Activated CD4-positive, alpha-beta memory T cell treated with anti-CD3 and anti-CD28 coated beads for 36 hours (primary cell): ENCODE measurements at places on chromosomes 3 and 15. TPM values are rescaled to one million over a fixed set of nuclear protein-coding genes. Genes with fewer than 3 reads are reported as not detected.

DNA sequence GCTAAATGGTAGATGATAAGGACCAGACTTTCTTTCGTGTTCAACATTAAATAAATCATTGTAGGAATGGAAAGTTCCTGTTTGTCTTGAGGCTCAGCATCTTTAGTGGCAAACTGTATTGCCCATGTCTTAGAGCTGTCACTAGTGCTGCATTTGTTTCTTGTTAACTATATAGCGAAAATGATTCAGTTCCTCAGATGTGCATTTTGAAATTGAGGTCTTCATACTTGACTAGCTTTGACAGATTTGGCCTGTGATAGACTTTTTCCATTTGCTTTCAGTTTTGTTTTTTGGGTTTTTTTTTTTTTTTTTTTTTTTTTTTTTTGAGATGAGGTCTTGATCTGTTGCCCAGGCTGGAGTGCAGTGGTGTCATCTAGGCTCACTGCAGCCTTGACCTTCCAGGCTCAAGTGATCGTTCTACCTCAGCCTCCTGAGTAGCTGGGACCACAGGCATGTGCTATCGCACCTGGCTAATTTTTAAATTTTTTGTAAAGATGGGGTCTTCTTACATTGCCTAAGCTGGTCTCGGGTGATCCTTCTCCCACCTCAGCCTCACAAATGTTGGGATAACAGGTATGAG is 9.5 kb upstream of the RPLP1 start:
- H3K36me3 ChIP-seq, result peaks cover 54% of the 10 kb centered on the region
- peaks cover 17% of the 10 kb centered on the region for H3K4me1 ChIP-seq
- peak overlapping the region; percentile 73 for H3K27ac ChIP-seq
- H3K27me3 ChIP-seq, result no peaks in the 10 kb centered on the region
- no peak overlapping the region for H3K4me3 ChIP-seq

- no peak overlapping the region for H3K27ac ChIP-seq
- no peak for DNase-seq
- H3K27me3 ChIP-seq, result no peaks in the 10 kb centered on the region
- H3K4me3 ChIP-seq, result no peak overlapping the region
Measured at GRCh38 chr3:27094721-27095120, 274.5 kb downstream of the NEK10 start.

- no peak overlapping the region for H3K27ac ChIP-seq
- no peak overlapping the region for H3K4me3 ChIP-seq
- H3K4me1 ChIP-seq, result no peaks in the 10 kb centered on the region
- no peaks in the 10 kb centered on the region for H3K36me3 ChIP-seq
- no peaks in the 10 kb centered on the region for H3K27me3 ChIP-seq
Measured at GRCh38 chr15:47415539-47415971, 301.8 kb upstream of the SEMA6D start.

The HTR3E gene
- total RNA-seq, result not detected

The MOBP gene
- not detected for total RNA-seq

The GPR149 gene
- total RNA-seq, result not detected

The RBP2 gene
- total RNA-seq, result not detected
